A172 (cell line): ENCODE measurements at places on chromosomes 1 and 21.
A peak's percentile ranks its signal among the peaks of the same experiment; 100 is the strongest.

GRCh38 chr1:31627301-31627929 lies 9.9 kb downstream of the HCRTR1 start:
- peak; percentile 67 for DNase-seq

DNA sequence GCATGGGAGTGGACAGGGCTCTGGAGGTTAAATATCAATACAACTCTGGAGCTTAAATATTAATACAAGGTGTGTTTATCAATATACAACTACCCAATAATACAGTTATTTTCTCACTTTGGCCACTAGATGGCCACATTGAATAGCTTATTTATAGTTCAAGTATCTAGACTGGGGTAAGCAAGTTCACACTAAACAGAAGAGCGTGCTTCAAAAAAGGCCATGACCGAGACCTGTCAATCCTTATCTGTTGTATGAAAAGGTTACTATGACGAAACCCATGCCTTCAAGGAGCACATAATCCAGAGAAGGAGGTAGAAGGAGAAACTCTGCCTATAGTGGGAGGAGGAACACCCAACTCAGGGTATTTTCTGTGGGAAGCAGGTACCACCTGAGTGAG lies 29.1 kb downstream of the CHML start:
- peak; percentile 78 for DNase-seq

DNA sequence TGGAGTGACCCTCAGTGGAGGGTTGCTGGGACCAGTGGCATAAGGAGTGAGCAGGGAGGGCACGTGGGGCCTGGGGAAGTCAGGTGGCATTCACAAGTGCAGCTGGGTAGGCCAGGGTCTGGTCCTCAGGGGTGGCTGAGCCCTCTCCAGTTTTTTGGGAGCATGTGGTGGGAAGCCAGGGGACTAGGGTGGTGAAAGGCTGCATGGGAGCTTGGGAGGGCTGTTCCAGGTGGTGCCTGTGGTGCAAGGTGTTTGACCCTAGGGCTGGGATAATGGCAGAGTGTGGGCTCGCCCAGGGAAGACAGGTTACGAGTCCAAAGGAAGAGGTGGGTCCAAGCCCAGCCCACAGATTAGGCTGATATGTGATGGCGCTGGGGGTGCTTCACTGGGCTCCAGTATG lies 30.5 kb downstream of the MAN1C1 start:
- DNase-seq = no peak

DNA sequence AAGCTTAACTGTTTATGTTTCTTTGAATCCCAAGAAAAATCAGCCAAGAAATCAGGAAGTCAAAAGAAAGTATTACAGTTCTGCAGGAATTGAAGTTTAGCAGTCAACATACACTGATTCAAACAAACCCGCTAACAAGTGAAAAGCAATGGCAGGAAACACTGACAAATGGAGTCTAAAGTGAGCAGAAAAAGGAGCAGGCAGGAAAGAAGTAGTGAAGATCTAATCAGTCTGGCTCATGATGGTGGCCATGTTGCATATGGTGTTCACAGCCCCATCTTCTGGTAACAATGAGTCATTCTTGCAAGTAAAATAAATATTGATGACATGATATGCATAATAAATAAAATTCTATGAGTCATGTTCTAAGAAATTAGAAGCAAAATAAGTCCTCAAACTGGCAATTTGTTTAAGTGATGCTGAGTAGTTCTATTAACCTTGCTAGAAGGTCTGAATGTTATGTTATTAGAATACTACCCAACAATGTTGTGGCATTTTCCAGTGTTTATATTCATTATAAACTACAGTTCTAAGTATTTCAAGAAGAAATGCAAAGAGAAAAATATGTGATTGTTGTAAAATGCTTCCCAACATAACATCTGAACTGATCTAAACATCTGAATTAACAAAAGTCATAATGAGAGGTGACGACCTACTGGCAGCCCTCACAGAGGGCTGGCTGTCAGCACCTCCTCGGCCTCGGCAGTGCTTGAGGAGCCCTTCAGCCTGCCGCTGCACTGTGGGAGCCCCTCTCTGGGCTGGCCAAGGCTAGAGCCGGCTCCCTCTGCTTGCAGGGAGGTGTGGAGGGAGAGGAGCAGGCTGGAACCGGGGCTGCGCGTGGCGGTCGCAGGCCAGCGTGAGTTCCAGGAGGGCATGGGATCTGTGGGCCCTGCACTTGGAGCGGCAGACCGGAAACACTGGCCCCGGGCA lies 5.7 kb upstream of the ACBD6 start:
- DNase-seq = peak; percentile 24

GRCh38 chr1:99950486-99950885 lies 19.3 kb upstream of the SLC35A3 start:
- no peak for DNase-seq

- DNase-seq = no peak
These were observed 27.1 kb upstream of the SLC35A3 start for GRCh38 chr1:99942723-99943122.

GRCh38 chr1:232949636-232950196 lies 695 bp upstream of the NTPCR start:
- DNase-seq = no peak

GRCh38 chr1:33180911-33181890 lies 642 bp downstream of the TRIM62 start:
- DNase-seq = no peak

GRCh38 chr1:215004121-215004827 lies 78.3 kb upstream of the KCNK2 start:
- DNase-seq = no peak

GRCh38 chr1:184610876-184611595 lies 143.6 kb downstream of the EDEM3 start:
- DNase-seq = no peak

- DNase-seq = peak; percentile 88
These were observed 3.1 kb downstream of the ADAMTSL4 start for GRCh38 chr1:150552128-150552910.

GRCh38 chr1:172154551-172154950 lies 265.9 kb upstream of the C1orf105 start:
- DNase-seq = peak; percentile 84

GRCh38 chr1:54070171-54070837 lies 16.9 kb downstream of the TCEANC2 start:
- DNase-seq = peak; percentile 60

GRCh38 chr1:22128392-22128791 lies 14.5 kb downstream of the WNT4 start:
- no peak for DNase-seq

GRCh38 chr1:164592634-164593033 lies 33.6 kb downstream of the PBX1 start:
- DNase-seq = no peak

DNA sequence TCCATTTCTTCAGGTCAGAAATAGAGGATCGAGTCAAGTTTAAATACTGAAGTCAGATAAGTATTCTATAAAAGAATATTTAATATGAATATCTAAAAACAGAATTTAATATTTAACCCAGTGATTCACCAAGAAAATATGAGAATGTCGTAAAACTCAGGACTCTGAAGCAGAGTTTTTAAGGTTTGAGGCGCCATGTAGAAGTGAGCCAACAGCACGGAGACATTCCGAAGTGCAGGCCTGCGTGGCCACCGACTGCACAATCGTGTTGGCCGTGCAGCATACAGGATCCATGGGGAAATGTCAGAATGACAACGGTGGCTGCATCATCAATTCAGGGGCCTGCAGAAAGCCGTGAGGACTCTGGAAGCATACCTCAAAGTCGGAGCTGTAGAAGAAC lies 23.4 kb downstream of the MRAP start:
- DNase-seq = no peak

GRCh38 chr1:204650911-204651570 lies 34.5 kb downstream of the LRRN2 start:
- DNase-seq = peak; percentile 14

- no peak for DNase-seq
These were observed 26.0 kb upstream of the BCL9 start for GRCh38 chr1:147515045-147515869.

- DNase-seq = no peak
These were observed 28.2 kb upstream of the FCRL4 start for GRCh38 chr1:157626099-157626498.

DNA sequence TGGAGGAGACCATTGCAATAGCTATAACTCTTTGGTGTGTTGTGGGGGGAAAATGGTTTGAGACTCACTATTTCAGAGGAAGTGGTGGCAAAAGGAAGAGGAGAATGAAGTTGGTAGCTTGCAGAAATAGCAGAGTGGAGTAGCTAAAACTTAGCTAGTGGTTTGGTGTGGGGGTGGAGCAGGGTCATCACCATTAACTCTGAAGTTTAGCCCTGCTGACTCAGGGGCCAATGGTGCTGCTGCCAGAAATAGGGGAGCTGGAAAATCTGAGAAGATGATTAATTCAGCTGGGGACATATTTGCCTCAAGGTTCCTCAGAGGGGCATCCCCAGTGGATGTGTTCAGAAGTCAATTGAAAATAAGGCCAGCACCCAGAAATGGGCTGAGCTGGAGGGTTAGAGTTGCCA lies 65.4 kb downstream of the RUNX1 start:
- peak; percentile 89 for DNase-seq

- peak; percentile 49 for DNase-seq
These were observed 488.6 kb upstream of the RGS18 start for GRCh38 chr1:191669629-191670028.

GRCh38 chr1:219741011-219741970 lies 128.4 kb upstream of the ZC3H11B start:
- no peak for DNase-seq

GRCh38 chr1:204073837-204074273 lies 940 bp downstream of the SOX13 start:
- no peak for DNase-seq

GRCh38 chr21:30769724-30770431 lies 14.7 kb upstream of the KRTAP21-1 start:
- no peak for DNase-seq

GRCh38 chr1:219476116-219476515 lies 136.8 kb downstream of the ZC3H11B start:
- no peak for DNase-seq

GRCh38 chr1:38060498-38060897 lies 13.9 kb upstream of the POU3F1 start:
- DNase-seq = no peak

- DNase-seq = no peak
These were observed 66.2 kb upstream of the APOBEC4 start for GRCh38 chr1:183719289-183719688.

GRCh38 chr1:172578586-172578985 lies 45.6 kb downstream of the SUCO start:
- DNase-seq = no peak

GRCh38 chr1:226706684-226707083 lies 32.4 kb downstream of the ITPKB start:
- no peak for DNase-seq

DNA sequence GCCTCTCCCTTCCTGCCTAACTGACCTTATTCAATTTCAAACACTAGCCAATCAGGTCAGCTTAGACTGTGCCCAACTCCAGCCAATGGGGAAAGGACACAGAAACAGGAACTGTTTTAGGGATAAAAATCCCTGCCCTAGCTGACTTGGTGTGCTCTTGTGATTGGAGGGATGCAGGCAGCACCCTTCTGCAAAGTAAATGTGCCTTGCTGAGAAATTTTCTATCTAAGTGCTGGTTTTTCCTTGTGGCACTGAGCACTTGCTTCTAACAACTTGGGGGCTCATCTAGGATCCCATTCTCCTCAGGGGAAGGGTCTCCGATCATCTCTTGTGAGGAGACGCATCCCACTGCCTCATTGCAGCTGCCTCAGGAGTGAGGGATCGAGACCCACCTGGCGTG lies 10.7 kb upstream of the CD2 start:
- no peak for DNase-seq

- no peak for DNase-seq
These were observed 3.9 kb upstream of the LEFTY2 start for GRCh38 chr1:225944951-225945350.

GRCh38 chr1:177659281-177659680 lies 310.6 kb downstream of the SEC16B start:
- no peak for DNase-seq

GRCh38 chr1:230308039-230308438 lies 118.1 kb downstream of the PGBD5 start:
- peak; percentile 99 for DNase-seq

- DNase-seq = no peak
These were observed 245.4 kb downstream of the NPHP4 start for GRCh38 chr1:5746611-5747425.

DNA sequence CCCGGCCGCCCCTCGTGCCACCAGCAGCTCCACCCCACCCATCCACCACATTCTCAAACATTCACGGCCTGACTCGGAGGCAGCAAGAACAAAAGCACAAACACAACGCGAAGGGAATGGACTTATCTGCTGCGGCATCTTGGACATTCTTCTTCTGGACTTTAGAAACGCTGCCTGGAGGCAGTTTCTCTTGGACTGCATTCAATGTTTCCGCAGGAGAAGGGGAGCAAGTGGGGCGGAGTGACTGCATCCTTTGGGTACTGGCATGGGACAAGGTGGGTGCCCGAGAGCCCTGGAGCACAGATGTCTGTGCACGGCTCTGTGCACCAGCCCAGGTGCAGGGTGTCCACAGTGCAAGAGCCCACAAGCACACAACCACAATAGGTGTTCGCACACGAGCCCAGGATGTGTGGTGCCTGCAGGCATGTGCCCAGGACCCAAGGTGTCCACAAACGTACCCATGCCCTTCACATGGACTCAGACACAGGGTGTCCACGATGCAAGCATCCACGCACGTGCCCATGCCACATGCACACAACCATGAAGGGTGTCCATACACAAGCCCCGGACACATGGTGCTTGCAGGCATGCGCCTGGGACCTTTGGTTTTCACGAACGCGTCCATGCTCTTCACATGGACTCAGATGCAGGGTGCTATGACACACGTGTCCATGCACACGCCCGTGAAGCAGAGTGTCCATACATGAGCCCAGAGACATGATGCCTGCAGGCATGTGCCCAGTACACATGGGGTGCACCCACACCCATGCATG lies 53.6 kb downstream of the WNT9A start:
- no peak for DNase-seq

DNA sequence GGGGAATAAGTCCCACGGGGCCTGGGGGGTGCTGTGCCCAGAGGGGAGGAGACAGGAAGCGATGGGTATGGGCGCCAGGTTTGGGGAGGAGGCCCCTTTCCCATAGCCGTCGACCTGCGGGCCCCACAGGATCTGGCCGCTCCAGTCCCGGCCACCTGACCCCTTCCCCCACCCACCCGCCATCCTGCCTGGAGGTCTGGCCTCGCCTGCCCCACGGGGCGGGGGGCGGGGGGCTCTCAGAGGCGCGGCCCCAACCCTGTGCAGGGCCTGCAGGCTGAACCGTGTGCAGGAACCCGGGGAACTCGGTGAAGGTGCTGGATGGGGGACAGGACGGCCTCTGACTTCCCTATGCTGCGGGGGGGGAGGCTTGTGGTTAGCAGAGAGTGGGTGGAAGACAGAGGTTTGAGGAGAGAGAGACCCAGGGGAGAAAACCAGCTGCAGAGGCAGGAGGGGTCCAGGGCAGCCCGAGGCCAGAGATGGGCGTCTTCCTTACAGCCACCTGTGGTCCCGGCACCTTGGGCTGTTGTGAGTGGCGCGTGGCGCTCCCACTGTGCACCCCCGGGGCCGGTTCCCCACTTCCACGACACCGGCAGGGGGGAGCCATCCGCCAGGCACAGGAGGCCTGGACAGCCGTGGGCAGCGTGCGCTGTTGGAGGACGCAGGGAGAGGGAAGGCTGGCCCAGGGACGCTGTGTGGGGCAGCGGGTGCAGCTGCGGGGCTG lies 2.5 kb upstream of the TNFRSF18 start:
- DNase-seq = no peak
